NAMALWA (cell line): ENCODE measurements at places on chromosomes 2 and 18.

- no peak for DNase-seq
Measured at GRCh38 chr2:143907801-143908200, 612.1 kb downstream of the ZEB2 start.

DNA sequence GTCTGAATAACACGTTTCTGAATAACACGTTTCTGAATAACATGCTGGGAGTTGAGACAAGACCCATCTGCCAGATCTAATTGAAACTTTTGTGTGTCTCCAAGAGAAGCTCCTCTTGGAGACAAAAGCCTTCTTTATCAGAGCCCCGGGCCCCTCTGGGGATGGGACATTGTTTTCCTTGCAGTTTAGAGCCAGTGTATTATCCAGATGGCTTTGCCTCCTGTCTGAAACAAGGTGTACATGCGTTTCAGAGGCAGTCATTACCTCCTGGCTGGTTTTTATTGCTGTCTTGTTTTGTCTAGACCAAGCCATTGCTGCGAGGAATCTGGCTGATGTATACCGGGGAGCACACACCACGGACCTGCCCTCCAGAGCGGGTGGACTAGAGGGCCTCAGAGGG is 7.8 kb downstream of the FOSL2 start:
- no peak for DNase-seq

DNA sequence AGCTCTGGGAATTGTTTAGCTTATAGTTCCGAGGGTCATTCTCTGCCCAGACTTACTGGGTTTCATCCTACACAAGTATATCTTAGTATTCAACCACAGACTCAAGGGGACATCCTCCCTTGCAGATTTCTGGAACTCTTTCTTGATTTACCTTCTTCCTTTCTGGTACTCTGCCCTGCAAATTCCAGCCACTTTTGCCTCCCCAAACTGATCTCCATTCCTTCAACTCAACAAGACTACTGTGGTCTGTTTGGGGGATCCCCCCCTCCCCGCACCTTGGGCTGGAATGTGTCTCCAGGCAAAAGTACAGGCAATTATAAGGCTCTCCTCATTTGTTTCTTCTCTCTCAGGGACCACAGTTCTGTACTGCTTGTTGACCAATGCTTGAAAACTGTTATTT is 13.4 kb downstream of the PHOSPHO2 start:
- DNase-seq: no peak

GRCh38 chr18:45839414-45840395 is 14.2 kb downstream of the SIGLEC15 start:
- peak; percentile 45 for DNase-seq

DNA sequence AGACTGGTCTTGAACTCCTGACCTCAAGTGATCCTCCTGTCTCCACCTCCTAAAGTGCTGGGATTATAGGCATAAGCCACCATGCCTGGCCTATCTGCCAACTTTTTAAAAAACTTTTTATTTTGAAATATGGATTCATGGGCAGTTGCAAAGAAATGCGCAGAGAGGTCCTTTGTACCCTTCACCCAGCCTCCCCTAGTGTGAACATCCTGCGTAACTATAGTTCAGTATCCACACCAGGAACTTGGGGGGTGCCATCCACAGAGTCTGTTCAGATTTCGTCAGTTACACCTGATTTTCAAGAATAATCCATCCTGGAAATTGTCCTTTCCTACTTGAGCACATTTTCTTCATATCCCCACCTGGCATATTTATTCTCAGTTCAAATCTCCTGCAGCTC is 33.0 kb downstream of the EFR3B start:
- DNase-seq: no peak

- no peak for DNase-seq
Measured at GRCh38 chr2:48026865-48027264, 120.6 kb upstream of the FBXO11 start.

GRCh38 chr18:51011709-51012108 is 18.3 kb upstream of the SMAD4 start:
- no peak for DNase-seq

GRCh38 chr2:120155308-120155707 is 67.9 kb downstream of the TMEM185B start:
- DNase-seq: no peak

DNA sequence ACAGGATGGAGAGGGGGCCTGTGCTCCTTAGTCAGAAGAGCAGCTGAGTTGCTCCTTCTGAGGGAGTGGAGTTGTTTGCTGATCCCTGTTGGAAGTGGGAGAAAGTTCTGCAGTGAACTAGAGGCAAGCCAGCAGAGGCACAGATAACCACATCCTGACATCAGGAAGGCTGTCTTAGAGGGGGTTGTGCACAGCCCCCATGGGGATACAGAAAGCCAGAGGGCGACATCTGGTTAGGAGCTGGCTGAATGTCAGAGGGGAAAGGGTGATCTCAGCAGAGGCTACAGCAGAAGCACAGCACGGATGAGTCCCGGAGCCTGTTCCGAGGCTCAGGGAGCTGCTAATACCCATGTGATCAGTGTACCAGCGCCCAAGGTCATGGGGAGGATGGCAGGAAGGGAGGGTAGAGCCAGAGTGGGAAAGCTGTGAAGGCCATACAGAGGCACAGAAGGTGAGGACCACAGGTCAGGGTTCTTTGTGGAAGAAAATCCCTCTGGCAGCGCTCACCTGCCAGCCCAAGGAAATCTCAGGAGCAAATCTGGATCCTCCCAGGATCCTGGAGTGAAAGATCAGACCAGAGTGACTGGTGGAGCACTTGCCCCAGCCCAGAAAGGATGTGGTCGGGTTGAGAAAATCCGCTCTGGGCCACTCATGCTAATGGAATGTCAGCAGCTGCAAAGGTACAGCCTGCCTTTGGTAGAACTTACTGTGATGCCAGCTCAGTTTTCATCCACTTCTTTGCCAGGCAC is 111.8 kb downstream of the STPG4 start:
- no peak for DNase-seq

DNA sequence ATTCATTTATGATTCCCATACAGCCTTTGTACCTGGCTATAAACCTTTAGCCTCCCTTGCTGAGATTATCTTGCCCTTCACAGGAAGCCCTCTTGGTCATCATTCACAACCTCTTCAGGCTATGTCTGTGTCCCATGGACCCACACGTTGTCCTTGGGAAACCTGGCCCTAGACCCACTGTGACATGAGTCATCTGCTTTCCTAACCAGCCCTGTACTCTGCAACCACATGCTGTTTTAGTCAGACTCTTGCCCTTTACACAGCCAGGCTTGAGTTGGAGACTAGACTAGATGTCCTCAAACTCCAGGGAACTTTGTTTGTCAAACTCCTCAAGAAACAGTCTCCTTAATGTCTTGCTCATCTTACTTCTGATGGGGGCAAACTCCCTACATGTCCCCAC is 229.3 kb upstream of the ZSWIM2 start:
- DNase-seq: no peak

DNA sequence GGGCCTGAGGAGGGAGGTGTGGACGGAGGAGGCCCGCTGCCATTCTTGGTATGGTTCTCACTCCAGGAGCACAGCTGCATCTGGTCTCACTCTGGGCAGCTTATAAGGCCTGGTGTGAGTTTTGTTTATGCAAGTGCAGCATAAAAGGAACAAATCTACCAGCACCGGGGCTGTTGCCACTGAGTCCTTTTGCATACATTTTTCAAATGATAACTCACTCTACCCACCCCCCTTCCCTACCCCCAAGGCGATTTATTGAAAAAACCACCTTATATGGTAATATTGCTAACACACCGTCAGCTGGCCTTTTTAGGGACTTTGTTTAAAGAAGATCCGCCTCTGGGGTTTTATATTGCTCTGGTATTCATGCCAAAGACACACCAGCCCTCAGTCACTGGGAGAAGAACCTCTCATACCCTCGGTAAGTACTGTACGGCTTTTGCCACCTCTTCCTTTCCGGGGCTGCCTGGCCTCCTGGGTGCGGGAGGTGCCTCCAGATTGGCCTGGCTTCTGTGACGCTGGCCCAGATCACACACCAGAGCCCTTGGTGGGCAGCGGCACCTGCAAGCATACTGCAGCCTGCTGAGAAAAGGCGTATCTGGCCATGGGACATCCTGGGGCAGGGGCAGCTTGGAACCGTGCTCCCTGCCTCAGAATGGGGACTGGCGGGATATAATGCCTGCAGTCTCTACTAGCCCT is at the start of gene ACTG2:
ACTG2 (plus strand) TSS at position 378 of the 699 bp plus-strand sequence. CDS start 8,304 bp downstream, outside the sequence.
- DNase-seq: no peak

DNA sequence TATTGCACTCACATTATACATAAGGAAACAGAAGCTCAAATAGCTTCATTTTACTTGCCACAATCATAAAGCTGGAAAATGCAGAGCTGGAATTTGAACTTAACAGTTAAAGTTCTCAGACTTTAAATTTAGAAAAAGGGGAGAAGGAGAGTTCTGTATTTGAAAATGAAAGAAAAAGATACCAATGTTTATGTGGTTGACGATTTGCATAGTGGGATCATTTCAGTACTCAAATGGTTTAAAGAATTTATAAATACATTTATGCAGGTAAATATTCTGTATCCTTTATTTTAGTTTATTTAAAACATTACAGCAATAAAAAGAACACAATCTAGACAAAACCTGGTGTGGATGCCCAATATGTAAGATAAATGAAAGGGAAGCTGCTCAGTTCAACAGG is 25.5 kb upstream of the STAT4 start:
- no peak for DNase-seq

- DNase-seq: no peak
Measured at GRCh38 chr18:22559414-22560274, 141.9 kb upstream of the CTAGE1 start.
